ENCODE measurements at places on chromosomes 12 and 14. TPM values are rescaled to one million over a fixed set of nuclear protein-coding genes. Genes with fewer than 3 reads are reported as not detected.

Gene CCDC177
- polyA plus RNA-seq = not detected

- no peak for DNase-seq
These were observed 36.9 kb downstream of the BCL11B start for GRCh38 chr14:99234961-99235571.

GRCh38 chr12:103829092-103829491 is 11.9 kb downstream of the NT5DC3 start:
- peak; percentile 21 for DNase-seq

DNA sequence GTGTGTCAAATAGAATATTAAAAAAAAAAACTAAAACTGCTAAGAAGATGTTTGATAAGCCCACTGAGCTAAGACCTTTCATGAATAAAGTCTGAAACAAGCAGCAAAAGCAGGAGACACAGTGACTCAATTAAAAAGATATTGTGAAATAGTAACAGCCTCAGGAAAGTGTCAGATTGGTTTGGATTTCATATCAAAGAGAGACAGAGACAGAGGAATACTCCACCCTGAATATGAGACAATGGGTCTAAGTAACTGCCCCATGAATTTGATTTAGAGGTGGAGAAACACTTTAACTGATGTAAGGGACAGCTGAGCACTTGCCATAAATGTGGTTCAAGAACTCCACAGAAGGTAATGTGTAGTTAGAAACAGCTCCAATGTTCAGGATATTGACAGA is 277.9 kb upstream of the FOXG1 start:
- no peak for DNase-seq

- DNase-seq = no peak
These were observed 1.9 kb downstream of the HOXC13 start for GRCh38 chr12:53940443-53941014.

Gene TAS2R50
- polyA plus RNA-seq = not detected

DNA sequence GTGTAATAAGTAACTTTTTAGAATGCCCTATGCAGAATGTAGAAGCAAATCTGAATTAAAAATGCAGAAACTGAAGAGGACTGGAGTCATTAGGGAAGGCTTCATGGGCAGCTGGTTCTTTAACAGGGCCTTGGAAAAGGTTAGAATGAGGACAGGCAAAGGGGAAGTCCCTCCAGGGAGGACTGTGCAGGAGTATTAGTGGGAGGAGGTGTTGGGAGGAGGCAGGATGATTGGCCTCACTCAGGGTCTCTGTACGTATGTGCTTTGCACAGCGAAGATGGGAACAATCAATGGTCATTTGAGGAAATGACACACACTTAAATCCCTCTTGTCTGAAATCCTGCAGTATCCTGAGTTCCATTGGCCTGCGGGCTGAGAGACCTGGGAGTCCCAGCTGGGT is 119.7 kb downstream of the PTCSC3 start:
- no peak for DNase-seq

Gene SLC5A8
- polyA plus RNA-seq = not detected

GRCh38 chr12:68477261-68477772 is 133.4 kb upstream of the RAP1B start:
- peak; percentile 42 for DNase-seq

Gene GALC
- 13.1 TPM for polyA plus RNA-seq

DNA sequence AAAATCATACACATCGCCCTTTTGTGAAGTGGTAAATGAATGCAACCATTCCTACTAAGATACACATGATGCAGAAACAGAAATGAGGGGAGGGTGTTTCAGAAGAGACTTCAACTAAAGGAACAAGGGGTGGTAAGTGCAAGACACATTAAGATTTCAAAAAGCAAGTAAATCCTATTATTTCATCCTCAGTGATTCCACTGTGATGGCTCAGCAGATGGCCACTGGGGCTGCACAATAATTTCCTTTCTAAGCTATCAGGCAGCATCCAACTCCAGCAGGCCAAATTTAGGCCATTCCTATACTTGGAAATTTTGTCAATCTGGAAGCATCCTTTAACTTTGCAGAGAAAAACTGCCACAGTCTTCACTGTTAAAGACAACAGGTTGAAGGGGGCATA is 272.4 kb downstream of the NELL2 start:
- DNase-seq = no peak

GRCh38 chr14:61812347-61813095 is 50.3 kb downstream of the SNAPC1 start:
- DNase-seq = peak; percentile 23

Gene TAS2R42
- polyA plus RNA-seq = not detected

DNA sequence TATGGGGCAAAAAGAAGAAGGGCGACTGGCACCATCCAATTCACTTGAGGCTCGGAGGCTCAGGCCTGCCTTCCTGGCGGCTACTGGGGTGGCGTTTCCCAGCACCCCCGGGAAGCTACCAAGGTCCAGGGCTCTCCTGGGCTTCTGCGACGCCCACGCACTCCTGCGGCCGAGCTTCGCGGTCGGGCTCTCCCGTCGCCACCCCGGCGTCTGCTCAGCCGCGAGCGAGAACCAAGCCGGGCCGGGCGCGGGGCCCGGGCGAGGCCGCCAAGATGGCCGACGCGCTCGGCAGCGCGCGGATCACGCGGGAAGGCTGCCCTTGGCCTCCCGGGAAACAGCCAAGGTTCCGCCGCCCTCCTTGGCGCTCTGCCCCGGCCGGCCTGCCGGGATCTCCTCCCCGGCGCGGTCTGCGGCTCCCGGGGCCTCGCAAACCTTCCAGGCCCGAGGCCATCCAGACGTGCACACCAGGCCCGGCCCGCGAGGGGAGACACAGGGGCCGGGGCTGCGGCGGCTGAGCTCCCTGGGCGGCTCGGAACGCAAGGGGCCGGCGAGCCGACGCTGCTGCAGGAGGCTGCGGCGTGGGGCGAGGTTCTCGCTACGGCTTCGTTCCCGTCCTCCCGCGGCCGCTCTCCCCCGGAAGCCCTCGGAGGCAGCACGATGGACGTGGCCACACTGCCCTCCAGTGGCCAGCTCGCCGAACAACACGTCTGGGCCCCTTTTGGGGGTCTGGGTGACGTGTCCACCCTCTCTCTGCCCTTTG is 23.5 kb upstream of the ZFP36L1 start:
- peak; percentile 97 for DNase-seq

- DNase-seq = no peak
These were observed 84.5 kb downstream of the TAOK3 start for GRCh38 chr12:118288174-118288573.

DNA sequence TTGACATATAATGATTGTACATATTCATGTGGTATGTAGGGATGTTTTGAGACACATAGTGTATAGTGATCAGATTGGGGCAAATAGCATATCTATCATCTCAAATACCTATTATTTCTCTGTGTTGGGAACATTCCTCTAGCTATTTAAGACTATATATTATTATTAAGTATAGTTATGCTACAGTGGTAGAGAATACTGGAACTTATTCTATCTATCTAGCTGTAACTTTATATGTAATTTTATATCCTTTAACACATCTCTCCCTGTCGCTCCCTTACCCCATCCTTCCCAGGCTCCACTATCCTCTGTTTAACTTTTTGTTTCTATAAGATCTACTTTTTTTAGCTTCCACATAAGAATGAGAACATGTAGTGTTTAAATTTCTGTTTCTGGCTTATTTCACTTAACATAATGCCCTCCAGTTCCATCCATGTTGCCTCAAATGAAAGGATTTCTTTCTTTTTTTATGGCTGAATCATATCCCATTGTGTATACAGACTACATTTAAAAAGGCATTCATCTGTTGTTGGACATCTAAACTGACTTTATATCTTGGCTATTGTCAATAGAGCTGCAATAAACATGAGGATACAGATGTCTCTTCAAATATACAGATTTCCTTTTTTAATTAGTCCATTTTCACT is 102.1 kb upstream of the GZMB start:
- no peak for DNase-seq

DNA sequence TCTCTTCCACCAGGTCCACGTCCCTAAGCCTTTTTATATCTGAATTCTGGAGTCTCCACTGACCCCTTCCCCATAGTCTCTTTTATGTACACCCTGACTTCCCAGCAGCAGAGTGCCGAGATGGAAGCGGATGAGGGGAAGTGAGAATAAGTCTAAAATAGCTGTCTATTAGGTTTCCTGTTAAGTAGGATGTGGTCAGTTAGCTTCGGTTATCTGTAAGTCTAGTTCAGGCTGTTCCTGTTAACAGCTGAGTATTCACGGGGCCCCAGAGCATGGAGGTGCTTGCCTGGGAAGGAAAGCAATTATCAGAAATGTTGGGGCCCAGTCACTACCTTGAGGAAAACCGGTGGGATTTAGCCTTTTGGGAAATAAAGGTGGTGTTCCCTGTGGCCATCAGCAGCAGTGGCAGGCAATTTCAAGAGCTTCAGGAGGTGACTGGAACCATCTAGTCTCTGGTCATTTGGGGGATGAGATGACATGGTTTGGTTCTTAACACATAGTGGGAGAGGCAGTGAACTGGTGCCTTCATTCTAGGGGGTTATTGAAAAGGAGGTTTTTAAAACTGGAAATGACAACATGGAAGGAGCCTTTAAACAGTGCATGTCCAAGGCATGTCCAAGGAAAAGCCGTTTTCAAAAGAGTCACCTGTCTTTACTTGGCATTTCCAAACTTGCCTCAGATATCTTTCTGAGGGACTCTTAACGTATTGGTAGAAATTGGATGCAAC is 21.8 kb downstream of the CHST11 start:
- DNase-seq = no peak

DNA sequence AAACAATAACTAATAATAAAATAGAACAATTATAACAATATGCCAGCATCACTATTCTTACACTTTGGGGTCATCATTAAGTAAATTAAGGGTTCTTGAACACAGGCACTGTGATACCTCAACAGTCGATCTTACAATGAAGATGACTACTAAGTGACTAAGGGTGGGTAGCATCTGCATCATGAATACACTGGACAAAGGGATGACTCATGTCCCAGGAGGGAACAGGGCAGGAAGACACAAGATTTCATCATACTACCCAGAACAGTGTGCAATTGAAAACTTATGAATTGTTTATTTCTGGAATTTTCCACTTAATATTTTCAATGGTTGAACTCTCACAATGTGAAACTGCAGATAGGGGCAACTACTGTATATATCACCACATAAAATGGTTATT is 19.7 kb downstream of the TSPAN19 start:
- DNase-seq = peak; percentile 97

All from GM23248 (cell line).